ENCODE measurements at places on chromosomes 4 and X. TPM values are rescaled to one million over a fixed set of nuclear protein-coding genes. Genes with fewer than 3 reads are reported as not detected.
A peak's percentile ranks its signal among the peaks of the same experiment; 100 is the strongest.

SPANXC gene
- total RNA-seq, result not detected

DNA sequence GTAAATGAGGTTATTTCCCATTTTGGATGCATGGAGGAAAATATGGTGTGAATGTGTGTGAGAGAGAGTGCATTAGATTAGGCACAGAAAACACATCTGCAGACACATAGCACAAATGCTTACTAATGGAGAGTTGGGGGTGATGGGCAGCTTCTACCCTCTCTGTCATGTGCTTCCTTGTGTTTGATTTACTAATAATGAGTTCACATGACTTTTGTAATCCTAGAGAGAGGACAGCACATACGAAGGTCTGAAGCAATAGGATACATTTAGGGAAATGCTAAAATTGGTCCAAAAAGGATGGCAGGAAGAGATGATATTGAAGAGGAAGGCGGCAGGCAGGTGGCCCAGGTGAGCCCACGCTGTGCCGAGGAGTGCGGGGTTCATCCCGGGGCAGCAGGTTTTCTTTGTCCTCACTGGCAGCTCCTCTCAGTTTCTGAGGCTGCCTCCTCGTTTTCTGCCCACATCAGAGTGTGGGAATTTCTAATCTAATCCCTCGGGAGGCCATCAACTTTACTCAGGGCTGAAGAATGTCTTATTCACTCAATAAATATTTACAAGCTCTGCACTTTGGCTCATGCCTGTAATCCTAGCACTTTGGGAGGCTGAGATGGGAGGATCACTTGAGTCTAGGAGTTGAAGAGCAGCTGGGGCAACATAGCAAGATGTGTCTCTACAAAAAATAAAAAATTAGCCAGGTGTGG lies 15.9 kb upstream of the MAP9 start:
- H3K36me3 ChIP-seq, result no peaks in the 10 kb centered on the region
- no peak overlapping the region for H3K4me3 ChIP-seq
- H3K27ac ChIP-seq, result no peak overlapping the region
- DNase-seq, result no peak
- peaks cover 2% of the 10 kb centered on the region for H3K27me3 ChIP-seq

- H3K27me3 ChIP-seq, result peaks cover 5% of the 10 kb centered on the region
- no peaks in the 10 kb centered on the region for H3K36me3 ChIP-seq
- no peak overlapping the region for H3K4me3 ChIP-seq
- peaks cover 8% of the 10 kb centered on the region for H3K4me1 ChIP-seq
- DNase-seq, result no peak
Observed at GRCh38 chr4:177386278-177386815, 55.9 kb downstream of the AGA start.

- H3K27me3 ChIP-seq, result no peaks in the 10 kb centered on the region
- no peak for DNase-seq
- H3K4me3 ChIP-seq, result no peak overlapping the region
- H3K36me3 ChIP-seq, result no peaks in the 10 kb centered on the region
Observed at GRCh38 chrX:78384486-78384885, 57.1 kb upstream of the CYSLTR1 start.

DNA sequence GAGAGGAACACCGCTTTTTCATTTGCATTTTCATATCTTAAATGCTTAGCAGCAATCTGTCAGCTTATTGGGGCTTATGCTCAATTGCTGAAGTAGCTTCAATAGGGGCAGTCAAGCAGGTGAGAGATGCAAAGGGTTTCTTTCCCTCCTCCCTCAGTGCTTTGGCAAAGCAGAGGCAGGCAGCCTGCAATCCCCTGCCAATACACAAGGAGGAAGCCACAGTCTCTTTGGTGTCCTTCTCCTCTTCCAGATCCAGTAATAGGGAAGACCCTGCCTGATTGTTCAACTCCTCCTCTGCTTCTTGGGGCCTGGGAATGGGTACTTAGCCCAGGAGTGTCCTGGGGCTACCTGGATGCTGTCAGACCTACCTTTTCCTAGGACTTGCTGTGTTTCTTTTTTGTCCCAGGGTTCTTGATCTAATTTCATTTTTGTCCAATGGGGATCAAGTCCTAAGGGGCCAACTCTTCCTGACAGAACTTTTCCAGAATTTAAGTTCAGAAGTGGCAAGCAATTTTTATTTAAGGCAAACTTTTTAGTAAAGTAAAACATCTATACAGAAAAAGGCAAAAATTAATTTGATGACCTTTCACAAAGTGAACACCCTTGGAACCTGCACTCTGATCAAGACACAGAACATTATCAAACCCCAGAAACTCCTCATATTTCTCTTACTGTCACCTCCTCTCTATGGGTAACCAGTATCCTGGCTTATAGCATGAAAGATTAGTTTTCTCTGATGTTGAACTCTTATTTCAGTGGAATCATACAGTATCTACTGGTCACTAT lies 260.3 kb downstream of the PPP3CA start:
- H3K4me1 ChIP-seq, result no peaks in the 10 kb centered on the region
- H3K4me3 ChIP-seq, result no peak overlapping the region
- H3K36me3 ChIP-seq, result peaks cover 4% of the 10 kb centered on the region
- H3K27me3 ChIP-seq, result no peaks in the 10 kb centered on the region
- DNase-seq, result no peak

- no peak overlapping the region for H3K4me3 ChIP-seq
- no peak overlapping the region for H3K27ac ChIP-seq
- no peaks in the 10 kb centered on the region for H3K4me1 ChIP-seq
- no peak for DNase-seq
Observed at GRCh38 chr4:109648266-109648996, 54.8 kb downstream of the CASP6 start.

GRCh38 chrX:65034292-65034667 lies 58.0 kb upstream of the ZC4H2 start:
- no peaks in the 10 kb centered on the region for H3K36me3 ChIP-seq
- H3K4me1 ChIP-seq, result no peaks in the 10 kb centered on the region
- peak overlapping the region; percentile 95 for H3K4me3 ChIP-seq
- DNase-seq, result no peak
- H3K27me3 ChIP-seq, result no peaks in the 10 kb centered on the region
- H3K27ac ChIP-seq, result peak overlapping the region; percentile 87

Measured in type B pancreatic cell (in vitro differentiated cells).